Stimulated activated CD4-positive, alpha-beta T cell treated with anti-CD3 and anti-CD28 coated beads, Interleukin-1b, Interleukin-23, amount 100 ng/mL, for 1 hour (primary cell): ENCODE measurements at places on chromosomes 11 and 22.

DNA sequence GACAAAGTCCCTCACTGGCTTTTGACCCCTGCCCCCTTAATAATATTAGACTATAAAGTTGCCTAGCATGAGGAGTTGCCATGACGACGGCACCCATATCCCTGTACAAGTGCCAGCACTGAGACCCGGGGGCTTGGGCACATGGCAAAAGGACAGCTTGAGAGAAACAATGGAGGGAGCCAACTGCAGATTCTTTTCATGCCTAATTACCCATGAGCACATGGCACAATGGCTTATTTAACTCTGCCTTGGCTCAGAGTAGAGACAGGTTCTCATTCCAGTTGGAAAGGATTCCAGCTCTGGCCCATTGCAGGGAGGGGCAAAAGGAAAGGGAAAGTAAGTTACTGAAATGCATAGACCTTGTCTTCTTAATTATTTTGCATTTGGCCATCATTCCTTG, 261.2 kb upstream of the UBASH3B start:
- no peak for DNase-seq

DNA sequence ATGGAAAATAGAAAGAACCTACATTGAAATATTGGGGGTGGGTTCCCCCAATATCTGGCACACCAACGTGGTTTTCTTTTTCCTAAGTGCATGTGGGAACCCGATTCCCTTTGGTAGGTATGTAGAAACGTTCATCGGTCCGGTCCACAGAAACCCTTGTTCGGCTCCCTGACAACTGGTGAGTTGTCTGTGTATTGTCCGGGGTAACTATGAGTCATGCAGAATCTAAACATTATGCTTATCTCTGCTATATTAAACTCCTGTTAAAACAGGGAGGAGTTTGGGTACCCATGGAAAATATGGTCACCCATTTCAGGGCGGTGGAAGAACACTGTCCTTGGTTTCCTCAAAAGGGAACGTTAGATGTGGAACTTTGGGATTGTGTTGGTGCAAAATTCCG, 25.1 kb upstream of the ALDH3B2 start:
- no peak for DNase-seq

- no peak for DNase-seq
Observed at GRCh38 chr11:12909879-12910278, 99.2 kb upstream of the RASSF10 start.

GRCh38 chr11:130415731-130416529, 12.5 kb downstream of the ADAMTS8 start:
- no peak for DNase-seq

DNA sequence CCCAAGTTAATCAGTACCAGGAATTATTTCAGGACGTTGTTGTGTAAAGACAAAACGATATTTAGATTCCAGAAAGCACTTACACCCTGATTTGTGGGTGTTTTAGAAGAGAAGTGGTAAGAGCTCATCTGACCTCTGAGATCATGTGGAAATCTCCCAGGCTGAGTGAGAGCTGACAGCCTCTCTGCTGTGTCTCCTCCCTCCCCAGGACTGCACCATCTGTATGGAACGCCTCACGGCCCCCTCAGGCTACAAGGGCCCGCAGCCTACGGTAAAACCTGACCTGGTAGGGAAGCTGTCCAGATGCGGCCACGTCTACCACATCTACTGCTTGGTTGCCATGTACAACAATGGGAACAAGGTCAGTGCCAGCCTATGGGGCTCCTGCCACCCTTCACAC, 20.0 kb downstream of the DTX4 start:
- DNase-seq = no peak

DNA sequence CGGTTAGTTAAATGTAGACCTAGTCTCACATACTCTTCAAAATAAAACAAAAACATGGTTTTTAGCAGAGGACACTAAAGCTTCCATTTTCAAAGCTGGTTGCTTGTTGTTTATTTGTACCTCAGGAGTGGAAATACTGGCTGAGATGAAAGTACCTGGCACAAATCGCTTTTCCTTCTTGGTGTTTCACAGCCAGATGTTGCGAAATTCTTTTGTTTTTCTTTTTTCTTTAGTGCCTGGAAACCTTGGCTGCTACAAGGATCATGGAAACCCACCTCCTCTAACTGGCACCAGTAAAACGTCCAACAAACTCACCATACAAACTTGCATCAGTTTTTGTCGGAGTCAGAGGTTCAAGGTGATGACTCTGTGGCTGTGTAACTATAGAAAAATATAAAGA, 48.3 kb downstream of the KREMEN1 start:
- no peak for DNase-seq

DNA sequence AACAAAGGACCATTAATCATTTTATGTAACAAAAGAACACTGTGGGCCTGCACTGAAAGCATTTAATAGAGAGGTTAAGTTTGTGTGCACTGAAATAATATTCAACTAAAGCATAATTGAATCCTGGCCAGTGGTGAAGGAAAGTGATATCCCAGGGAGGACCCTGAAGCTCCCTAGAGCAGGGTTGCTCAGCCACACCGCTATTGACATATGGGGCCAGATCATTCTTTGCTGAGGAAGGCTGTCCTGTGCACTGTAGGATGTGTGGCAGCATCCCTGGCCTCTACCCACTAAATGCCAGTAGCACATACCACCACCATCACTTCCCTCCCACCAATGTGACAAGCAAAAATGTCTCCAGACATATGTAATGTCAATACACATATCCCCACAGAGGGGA, 166.1 kb upstream of the MTNR1B start:
- no peak for DNase-seq
